HS-5 (cell line): ENCODE measurements at places on chromosomes 7 and 10.

GRCh38 chr10:75180592-75180991 lies 30.0 kb upstream of the VDAC2 start:
- no peak for DNase-seq

DNA sequence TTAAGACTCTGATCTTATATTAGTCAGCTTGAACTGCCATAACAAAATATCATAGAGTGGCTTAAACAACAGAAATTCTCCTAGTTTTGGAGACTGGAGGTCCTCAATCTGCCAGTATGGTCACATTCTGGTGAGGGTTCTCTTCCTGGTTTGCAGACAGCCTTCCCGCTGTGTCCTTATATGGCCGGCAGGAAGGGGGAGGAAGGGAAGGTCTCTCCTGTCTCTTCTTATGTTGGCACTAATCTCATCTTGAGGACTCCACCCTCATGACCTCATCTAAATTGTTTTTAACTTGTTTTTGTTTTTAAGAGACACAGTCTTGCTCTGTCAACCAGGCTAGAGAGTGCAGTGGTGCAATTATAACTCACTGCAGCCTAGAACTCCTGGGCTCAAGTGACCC lies 53.1 kb downstream of the VPS41 start:
- no peak for DNase-seq

- DNase-seq, result no peak
Measured at GRCh38 chr10:30080161-30080560, 20.8 kb upstream of the JCAD start.

GRCh38 chr7:2782565-2782964 lies 61.5 kb downstream of the GNA12 start:
- DNase-seq, result no peak
